ENCODE measurements at places on chromosomes 12 and 14. TPM values are rescaled to one million over a fixed set of nuclear protein-coding genes. Genes with fewer than 3 reads are reported as not detected.

GRCh38 chr14:84446250-84446649, 1083.7 kb upstream of the FLRT2 start:
- DNase-seq = no peak

DNA sequence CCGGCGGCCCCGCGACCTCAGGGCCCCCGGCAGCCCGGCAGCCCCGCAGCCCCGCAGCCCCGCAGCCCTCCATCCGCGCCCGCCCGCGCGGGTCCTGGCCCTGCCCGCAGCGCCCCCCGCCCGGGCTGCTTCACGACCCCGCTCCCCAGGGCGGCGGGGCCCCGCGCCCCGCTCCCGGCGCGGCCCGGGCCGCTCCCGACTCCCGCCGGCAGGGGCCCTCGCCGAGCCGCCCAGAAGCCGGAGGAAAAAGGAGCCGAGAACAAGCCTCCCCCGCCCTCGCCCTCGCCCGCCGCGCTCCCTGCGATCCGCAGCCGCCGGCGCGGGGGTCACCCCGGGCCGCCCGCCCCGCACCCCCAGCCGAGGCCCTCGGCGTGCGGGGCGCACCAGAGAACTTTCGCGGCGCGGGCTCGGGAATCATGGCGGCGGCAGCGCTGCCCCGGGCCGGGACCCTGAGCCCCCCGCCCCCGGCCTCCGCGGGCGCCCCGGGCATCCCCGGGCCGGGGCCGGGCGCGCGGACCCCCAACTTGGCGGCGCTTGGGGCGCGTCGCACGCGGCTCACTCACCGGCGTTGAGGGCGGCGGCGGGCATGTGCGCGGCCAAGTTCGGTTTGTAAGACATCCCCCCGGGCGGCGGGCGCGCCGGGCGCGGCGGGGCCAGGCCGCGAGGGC, 521 bp downstream of the CDK2AP1 start:
- no peak for DNase-seq

DNA sequence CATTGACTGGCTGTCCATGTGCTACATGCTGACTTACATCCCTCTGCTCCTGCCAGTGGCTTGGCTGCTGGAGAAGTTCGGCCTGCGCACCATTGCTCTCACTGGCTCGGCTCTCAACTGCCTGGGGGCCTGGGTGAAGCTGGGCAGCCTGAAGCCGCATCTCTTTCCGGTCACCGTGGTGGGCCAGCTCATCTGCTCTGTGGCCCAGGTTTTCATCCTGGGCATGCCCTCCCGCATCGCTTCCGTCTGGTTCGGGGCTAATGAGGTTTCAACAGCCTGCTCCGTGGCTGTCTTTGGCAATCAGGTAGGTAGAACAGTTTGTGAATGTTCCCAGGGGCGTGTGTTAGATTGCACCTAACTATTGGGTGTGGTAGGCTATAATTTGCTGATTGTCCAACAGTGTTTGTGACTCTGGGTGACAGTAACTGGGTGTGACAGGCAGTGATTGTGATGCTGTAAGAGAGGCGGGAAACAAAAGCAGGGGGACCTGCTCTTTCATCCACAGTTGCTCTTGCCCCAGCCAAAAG, 981 bp downstream of the FLVCR2 start:
- DNase-seq = no peak

DNA sequence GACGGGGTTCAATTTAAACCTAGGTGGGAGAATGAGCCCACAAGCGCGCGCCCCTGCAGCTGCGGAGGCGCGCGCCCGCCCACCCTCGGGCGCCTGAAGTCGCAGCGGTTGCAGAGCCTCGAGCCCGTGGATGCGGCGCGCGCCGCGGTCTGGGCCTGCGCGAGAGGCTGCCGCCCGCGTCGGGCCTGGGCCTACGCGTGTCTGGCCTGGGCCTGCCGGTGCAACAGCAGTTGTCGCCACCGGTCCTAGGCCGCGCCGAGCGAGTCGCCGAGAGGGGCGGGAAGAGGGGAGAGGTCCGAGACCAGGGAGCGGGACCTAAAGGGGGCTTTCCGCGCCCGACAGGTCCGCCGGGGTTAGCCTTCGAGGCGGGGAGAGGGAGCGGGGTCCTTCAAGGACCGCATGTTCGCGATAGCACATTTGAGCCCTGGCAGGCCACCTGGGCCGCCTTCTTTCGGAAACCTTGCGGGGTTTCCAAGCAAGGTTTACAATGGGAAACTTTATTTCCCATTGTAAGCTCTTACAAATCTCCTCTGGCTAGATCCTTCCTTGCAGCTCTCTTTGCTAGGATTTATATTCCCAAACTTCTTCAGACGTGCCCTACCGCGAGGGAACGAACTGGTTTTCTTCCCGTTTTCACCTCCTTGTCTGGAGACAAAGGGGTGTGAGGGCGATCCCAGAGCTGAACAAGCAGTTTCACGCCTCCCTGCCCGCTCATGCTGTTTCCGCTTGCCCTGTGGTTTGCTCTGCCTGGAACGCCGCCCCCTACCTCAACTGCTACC, 6.8 kb downstream of the SIX6 start:
- no peak for DNase-seq

The CLEC4C gene
- total RNA-seq = not detected

The OVCH1 gene
- total RNA-seq = 0.48 TPM

The RGS6 gene
- 6.6 TPM for total RNA-seq

The AQP2 gene
- total RNA-seq = not detected

The NTS gene
- 0.46 TPM for total RNA-seq
